CD4-positive, alpha-beta T cell treated with Interleukin-4 for 4 hours (primary cell): ENCODE measurements at places on chromosomes 4 and X.

DNA sequence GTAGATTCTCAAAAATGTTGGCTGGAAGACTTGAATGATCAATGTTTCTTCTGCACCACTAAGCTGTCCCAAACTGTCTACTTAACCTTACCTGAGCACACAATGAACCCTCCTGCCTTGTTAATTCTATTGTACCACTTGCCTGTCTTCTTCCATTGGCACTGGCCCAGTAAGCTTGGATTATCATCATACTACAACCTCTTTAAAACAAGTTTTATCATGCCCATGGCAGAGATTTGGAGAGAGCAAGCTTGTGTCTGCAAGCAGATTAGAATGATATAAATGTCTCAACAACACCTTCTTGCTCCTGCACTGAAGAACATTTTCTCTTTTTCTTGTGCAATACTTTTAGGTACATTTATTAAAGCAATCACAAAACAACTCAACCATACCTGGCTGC lies 74.0 kb upstream of the VMA21 start:
- DNase-seq, result no peak

DNA sequence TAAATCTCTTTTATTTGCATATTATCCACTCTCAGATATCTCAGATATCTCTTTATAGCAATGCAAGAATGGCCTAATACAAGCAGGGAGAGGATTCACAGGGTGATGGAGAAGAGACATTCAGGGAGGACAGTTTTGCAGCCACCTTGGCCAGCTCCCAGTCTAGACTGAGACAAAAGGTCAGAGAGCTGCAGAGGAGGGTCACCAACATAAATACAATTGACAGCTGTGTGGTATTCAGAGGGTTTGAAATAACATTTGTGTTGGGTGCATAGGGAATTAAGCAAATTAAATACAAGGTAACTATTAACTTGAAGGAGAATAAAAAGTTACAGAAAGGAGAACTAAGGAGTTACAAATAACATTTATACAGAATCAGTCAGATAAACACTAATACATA lies 189.5 kb upstream of the TAPT1 start:
- DNase-seq, result no peak

DNA sequence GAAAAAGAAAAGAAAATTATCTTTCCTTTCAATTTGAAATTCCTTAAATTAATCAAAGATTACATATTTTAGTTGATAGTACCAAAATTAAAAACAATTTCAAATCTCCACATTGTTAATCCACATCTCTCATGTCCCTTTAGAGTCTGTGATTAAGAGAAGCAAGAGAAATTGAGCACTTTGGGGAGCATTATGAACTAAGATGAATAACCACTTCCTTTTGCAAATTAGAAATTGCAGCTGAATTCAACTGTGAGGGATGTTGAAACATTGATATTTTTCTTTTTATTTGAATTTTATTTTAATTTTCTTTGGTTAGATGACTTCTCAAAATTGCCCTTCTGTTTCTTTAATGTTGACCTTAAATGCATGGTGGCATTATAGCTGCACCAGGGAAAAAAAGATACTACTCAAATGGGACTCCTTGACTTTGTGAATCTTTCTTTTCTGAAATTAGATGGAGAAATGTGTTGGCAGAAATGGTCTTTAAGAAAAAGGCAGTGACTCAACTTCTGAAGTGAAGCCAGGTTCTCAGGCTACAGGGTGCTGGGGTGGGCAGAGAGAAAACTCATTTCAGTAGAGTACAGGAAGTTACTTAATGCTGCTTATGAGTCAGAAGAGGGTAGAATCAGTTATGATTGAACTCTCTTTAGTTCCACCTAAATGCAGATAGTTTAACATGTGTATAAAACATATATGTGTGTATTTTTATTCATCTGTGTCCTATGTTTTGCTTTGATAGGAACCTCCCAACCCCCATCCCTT lies 92.0 kb upstream of the TNIP3 start:
- DNase-seq, result peak; percentile 86

GRCh38 chr4:100428051-100428450 lies 89.8 kb downstream of the EMCN start:
- DNase-seq, result no peak

GRCh38 chr4:165060938-165061337 lies 7.3 kb downstream of the TRIM75 start:
- no peak for DNase-seq

GRCh38 chr4:174397366-174398155 lies 113.8 kb downstream of the CEP44 start:
- no peak for DNase-seq

- peak; percentile 7 for DNase-seq
These were observed 32.4 kb downstream of the FGFRL1 start for GRCh38 chr4:1043651-1044468.

DNA sequence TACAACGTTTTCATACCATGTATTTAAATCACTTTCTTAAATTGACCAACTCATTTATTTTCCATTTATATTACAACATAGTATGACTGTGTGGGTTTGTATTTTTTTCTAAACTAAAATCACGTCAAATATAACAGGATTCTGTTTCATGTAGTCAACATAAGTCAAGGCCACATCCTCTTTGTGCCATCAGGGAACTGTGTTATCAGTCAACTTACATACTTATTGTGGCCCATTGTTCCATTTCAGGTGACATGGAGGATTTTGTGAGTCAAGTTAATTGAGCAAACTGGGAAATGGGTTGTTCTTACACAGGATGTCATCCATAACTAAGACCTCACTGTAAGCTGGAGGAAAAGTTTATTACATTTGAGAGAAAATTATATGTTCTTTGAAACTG lies 35.9 kb downstream of the STK26 start:
- no peak for DNase-seq

DNA sequence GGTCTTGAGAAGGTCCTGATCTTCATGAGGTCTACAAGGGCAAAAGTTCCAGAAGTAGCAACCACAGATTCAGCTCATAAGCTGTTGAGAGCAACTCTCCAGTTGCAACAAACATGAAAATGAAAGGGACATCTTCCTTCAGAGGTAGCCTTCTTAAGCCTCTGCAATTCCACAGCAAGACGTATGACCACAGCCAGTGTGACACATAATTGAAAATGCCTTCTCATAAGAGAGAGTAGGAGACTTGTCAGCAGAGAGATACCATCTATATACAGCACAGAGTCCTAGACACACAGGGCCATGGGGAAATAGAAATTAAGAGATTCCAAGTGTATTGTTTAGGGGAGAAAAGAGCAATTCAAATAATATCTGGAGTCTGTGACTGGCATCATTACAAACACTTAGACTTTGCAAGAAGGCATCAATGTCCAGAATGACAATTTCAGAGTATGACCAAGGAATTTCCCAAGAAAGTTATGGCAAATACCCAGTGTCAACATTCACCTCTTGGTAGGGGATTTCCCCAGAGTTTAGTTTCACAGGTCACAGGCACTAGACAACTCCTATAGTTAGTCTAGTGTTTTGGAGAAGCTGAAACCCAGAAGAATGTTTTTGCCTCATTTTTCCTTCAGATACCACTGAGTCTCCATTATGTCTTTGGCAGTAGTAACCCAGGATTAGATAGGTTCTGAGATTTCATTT lies 340.3 kb downstream of the ZNF674 start:
- DNase-seq, result no peak

GRCh38 chr4:130712038-130712437 lies 1616.1 kb downstream of the C4orf33 start:
- DNase-seq, result no peak

DNA sequence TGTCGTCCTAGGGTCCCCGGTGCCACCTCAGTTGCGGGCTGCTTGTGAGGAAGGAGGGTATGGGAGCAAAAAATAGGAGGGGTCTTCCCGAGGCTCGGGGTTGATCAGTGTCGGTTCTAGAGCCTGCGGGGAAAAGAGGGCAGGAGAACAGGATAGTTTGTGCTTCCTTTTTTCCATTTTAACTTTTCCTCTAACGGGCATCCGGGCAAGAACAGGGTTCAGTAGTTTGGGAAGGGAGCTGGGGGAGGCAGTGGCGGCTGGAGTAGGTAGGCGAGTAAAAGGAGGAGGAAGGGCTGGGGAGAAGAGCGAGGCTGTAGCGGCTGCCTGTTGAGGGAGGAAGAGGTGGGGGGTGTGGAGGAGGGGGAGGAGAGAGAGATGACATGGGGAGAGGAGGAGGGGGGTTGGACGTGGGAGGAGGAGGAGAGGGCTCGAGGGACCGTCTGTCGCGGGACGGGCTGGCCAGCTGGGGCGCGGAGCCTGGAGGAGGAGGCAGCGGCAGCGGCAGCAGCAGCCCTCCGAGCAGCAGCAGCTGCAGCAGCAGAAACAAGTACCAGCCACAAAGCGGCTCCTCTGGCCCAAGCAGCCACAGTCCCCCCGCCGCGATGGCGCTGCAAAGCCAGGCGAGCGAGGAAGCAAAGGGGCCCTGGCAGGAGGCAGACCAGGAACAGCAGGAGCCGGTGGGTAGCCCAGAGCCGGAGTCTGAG lies at the start of gene SLC16A2:
Gene SLC16A2 (plus strand): TSS at position 458 of the 704 bp plus-strand sequence. CDS start 145 bp downstream, at position 603.
- DNase-seq, result peak; percentile 6

GRCh38 chr4:188437535-188437934 lies 298.3 kb downstream of the TRIML1 start:
- DNase-seq, result no peak

DNA sequence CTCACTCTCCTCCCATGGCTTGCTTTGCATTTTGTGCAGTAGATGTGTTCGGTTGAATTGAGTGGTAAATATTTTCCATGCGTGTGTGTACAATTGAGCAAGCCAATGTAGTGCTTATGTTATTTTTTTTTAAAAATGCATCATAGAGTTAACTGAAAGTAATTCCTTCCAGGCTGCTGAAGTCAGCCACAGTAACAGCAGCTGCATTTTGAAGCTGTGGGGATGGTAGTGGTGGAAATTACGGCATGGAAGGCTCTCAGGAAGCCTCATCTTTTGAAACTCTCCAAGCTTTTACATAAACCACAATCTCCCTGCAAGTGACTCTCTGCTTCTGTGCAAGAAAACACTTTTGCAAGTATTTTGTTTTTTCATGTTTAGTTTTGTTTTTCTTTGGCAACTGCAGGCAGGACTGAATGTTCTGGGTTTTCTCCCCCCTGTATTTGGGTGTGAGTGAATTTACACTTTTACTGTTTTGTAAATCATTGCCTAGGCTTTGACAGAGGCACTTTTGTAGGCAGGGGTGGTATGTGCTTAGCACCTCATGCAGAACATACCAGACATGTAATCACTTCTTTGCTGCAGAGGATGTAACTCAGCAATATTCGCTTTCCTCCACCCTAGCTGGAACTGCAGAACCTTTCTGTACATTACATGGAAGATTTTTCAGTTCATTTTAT lies 56.2 kb downstream of the LRRC66 start:
- DNase-seq, result no peak

GRCh38 chr4:8819473-8820177 lies 52.0 kb downstream of the HMX1 start:
- DNase-seq, result no peak

DNA sequence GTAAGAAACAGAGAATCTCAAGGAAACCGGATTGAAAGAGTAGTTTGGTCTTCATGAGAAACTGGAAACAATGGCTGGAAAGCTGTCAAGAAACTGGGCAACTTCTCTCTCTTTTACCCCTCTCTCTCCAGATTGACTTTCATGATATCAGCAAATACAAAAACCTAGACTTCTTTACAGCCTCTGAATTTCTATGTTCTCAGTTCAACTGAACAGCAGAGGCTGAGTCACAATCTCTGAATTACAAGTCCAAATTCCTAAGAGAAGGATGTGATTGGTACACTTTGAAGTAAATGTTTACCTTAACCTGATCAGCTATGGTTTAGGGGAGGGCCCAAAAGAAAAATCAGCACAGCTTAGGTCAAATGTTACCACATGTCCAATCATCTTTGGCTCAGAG lies 974.9 kb downstream of the RPA4 start:
- DNase-seq, result no peak

DNA sequence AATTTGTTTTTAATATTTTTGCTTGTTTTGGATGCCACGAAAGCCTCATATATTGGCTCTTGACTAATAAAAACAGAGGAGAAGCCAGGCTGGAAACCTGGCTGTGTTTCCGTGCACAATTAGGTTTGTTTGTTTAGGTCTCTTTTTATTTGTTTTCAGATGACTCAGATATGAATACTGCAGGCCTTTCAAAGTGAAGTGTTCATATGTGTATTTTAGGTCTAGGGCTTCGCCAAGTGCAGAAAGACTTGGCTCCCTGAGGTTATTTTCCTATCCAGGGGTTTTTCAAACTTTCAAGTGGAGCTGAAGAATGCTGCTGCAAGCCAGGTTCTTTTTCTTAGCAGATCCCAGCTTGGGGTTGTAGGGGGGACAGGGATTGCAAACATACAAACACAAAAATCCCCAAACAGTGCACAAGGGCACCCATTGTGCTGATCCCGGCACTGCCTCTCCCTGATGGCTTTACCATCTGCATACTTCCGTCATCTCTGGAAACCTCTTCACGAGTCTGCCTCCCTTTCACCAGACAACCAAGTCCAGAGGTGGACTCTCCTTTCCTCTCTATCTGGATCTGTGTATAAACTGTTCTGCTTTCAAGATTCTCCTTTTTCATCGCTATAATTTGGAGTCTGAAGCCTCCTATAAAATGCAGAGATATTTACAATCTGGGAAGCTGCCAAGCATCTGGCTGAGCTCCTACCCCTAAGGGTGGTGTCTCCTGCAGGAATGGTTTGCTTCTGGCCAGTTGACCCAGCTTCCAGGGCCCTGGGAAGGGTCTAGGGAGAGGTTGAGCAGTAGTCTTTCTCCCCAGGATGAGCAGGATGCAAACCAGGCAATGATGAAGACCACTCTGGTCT lies 108.6 kb downstream of the SMIM20 start:
- DNase-seq, result no peak

GRCh38 chr4:180832073-180832472 lies 1411.1 kb upstream of the TENM3 start:
- DNase-seq, result no peak

DNA sequence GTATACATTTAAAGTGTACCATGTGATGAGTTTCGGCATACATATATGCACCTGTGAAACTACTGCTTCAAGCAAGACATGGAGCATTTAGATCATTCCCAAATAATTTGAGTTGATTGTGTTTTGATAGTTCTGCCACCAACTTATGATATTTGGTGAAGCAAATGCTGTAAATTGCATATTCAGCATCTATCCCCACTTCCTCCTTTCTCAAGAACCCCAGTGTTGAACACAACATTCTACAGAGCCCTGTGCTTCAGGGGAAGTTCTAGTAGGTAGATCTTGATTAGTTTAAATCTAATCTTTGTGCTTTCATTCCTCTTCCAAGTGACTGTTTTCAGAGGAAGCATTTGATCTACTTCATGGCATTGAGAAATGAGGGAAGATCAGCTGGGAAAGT lies 5.4 kb upstream of the SHROOM3 start:
- DNase-seq, result no peak

GRCh38 chr4:3389233-3390215 lies 52.2 kb upstream of the HGFAC start:
- DNase-seq, result no peak

- no peak for DNase-seq
These were observed 466.7 kb downstream of the NKX6-1 start for GRCh38 chr4:84032372-84032771.

DNA sequence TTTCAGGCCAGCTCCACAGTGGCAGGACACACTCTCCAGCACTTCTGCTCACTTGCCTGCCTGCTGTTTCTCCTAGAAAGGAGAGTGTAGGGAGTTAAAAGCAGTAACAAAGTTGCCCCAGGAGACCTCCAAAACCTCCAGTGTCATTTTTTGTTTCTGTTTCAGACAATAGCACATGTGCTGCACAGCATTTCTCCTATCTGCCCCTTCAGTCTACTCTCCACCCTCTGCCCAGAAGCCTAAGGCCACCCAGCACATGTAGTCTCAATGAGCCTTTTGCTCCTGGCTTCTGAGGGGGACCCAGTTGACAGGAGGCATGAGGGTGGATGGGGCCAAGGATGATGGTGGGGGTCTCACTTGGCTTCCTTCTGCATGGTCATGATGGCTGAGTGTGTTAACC lies 329.6 kb upstream of the CLNK start:
- no peak for DNase-seq
